C1 segment of cervical spinal cord (tissue), 14 donors: ENCODE measurements at places on chromosomes 4 and X.
A peak's percentile ranks its signal among the peaks of the same experiment; 100 is the strongest.

DNA sequence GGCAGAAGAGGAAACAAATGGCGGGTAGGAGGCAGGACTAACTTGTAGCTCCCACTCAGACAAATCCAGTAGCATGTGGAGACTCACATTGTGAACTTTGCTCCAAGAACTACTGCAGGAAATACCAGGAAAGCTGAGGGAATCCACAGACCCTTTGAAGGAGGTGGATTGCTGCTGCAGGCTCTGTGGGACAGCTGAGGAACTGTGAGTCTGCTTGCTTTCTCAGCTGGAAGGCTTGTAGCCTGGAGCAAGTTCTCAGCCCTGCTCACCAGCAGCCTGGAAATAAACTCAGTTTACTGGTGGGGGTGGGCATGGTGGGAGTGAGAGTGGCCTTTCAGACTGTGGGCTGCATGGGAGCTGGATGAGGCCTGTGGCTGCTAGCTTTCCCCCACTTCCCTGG, 16.0 kb downstream of the RTL3 start:
- no peak for DNase-seq

- DNase-seq = no peak
Measured at GRCh38 chrX:129007631-129008030, 515.7 kb downstream of the SMARCA1 start.

DNA sequence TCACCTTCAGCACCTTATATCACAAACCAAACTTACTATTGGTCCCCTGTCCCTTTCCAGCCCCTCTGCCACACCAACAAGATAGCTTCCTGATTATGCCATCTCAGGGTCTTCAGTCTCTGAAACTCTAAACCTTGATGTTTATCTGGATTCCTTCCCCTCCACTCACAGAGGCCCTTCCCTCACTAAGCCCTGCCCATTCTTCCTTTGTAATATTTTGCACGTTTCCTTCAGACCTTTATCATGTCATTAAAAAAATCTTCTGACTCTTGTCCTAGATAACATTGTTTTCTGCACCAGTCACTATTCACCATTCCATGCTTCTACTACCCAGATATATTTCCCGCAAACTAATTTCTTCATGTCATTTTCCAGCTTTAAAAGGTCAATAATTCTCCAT, 17.7 kb upstream of the CEP135 start:
- DNase-seq = no peak

DNA sequence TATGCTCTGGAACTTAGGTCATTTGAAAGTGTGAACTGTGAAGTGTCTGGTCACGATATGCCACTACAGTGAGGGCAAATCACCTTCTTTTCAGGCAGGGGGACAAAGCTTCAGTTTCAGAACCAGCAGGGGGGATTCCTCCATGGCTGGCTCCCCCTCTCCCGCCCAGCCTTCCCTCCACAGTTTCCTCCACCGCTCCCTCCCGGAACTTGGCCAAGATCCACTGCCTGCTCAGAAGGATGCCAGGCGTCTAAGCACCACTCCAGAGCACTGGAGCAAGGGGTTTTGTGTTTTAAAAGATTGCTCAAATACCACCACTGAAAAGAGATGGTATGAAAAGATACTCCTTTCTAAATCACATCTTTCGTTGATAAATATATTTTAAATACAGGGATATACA, 126.9 kb downstream of the ELOVL6 start:
- peak; percentile 48 for DNase-seq

GRCh38 chr4:61162116-61162515, 38.0 kb upstream of the ADGRL3 start:
- no peak for DNase-seq

DNA sequence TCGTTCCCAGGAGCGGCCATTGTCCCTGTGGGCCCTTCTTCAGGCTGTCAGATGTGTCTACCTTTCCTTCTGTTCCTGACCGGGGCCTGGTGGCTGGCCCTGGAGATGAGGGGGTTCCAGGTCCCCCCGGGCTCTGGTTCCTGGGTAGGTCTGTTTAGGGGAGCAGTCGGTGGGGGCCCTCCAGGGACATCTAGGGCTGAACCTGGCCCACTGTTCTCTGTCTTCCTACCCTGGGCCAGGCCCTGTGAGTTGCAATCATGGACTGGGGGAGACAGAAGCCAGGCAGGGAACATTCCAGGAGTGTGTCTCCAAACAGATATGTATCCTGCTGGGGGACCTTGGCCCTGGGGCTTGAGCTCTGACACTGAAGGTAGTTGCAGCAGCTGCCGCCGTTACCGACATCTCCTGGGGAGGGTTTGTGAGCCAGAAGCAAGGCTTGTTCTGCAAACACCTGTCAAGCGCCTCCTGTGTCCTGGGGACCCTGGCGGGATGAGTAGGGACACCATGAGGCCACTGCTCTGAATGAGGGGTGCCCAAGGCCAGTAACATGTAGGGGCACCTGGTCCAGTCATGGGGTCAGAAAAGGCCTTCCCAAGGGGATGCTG, 49.5 kb upstream of the ADRA2C start:
- DNase-seq = no peak

DNA sequence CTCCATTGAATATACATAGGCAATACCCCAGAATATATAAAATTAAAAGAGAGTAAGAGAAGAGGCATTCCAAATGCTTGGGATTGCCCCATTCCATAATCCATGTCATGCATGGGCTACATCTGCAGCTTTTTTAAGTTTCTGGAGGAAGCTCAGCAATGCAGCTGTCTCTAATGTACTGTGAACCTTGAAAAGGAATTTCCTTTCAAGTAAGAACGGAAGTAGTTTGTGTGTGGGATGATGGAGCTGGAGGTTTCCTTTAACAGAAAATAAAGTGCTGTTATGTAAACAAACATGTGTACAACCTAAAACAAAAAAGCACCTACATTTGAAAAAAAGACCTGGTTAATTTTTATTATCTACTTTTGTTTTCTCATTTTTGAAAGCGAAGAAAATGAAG, 303.5 kb downstream of the BMPR1B start:
- DNase-seq = no peak

DNA sequence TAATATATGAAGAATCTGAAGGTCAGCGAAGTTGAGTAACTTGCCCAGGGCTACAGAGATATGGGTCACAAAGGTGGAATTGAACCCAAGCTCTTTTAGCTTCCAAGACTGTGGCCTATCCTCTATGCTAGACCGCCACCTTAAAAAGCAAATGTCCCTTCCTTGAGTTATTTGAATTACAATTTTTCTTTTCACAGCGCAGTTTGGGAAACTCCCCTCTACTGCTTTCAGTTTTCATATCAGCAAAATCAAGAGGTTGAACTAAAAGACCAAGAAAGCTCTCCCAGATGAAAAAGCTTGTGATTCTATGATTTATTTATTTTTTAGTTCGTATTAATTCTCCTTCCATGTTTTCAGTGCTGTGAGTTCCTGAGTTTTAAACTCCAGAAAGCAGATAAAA, 174.5 kb upstream of the C1QTNF7 start:
- no peak for DNase-seq

DNA sequence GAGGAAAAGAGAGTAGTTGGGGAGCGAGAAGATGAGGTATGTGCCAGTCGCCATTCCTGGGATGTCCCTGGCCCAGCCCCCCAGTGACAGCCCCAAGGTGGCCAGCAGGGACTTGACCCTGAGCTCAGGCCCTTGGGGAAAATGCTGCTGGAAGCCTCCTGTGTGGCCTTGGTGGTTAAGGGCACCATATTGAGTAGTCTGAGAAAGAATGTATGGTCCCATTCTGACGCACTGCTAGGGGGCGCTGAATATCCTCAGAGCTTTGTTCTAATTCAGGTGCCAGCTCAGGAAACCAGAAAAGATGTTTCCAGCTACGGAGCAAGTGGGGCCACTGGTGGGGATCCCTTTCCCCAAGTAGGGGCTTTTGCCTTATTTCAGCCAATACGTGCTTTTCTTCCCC, 14.0 kb upstream of the UBA6 start:
- DNase-seq = no peak

GRCh38 chr4:184648054-184648312, 1.3 kb downstream of the CASP3 start:
- DNase-seq = no peak

DNA sequence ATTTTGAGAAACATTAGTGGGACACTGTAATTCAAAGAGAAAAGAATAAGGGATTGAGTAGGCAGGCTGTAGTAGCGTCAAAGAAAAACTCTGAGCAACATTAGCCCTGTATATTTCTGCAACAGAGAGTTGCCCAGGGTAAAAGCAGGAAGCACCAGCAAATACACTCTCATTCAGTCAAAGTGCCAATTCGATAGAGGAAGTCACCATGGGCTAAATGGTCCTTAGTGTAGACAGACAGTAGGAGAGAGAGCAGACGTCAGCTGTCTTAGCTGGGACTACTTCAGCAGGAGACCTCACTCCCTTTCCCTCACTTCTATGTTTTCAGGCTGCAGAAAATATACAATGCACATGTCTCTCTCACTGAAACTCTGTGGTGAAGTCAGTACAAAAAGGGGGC, 2073.8 kb upstream of the TENM3 start:
- no peak for DNase-seq
